NCI-H187 (cell line): ENCODE measurements at places on chromosomes 12 and 14.

- DNase-seq = no peak
These were observed 19.1 kb downstream of the CAMKK2 start for GRCh38 chr12:121277374-121277759.

DNA sequence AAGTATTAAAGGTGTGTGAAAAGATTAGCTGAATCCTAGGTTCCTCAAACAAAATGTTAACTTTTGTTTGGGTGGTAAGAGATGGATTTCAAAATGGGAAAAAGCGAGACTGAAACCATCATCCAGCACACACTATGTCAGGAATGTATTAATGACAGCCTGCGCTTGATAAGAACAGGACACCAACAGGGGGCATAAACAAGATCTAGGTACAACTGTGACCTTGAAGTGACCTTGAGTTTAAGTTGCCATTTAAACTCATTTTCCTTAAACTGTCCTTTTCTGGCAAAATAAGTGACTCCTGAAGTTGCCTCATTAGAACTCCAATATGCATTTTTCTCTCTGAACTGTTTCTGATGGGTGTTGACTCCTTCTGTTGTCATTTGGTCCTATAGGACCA is 17.1 kb downstream of the PRKCH start:
- DNase-seq = no peak

GRCh38 chr12:50024805-50025186 is 498 bp downstream of the RACGAP1 start:
- no peak for DNase-seq

- no peak for DNase-seq
These were observed 26.1 kb upstream of the BHLHE41 start for GRCh38 chr12:26150736-26151450.

GRCh38 chr12:52828591-52829021 is 5.5 kb downstream of the KRT79 start:
- no peak for DNase-seq

- peak; percentile 33 for DNase-seq
These were observed 216.9 kb downstream of the NTF3 start for GRCh38 chr12:5648692-5649359.

- DNase-seq = no peak
These were observed 576.7 kb downstream of the ALG10 start for GRCh38 chr12:34598851-34599529.

DNA sequence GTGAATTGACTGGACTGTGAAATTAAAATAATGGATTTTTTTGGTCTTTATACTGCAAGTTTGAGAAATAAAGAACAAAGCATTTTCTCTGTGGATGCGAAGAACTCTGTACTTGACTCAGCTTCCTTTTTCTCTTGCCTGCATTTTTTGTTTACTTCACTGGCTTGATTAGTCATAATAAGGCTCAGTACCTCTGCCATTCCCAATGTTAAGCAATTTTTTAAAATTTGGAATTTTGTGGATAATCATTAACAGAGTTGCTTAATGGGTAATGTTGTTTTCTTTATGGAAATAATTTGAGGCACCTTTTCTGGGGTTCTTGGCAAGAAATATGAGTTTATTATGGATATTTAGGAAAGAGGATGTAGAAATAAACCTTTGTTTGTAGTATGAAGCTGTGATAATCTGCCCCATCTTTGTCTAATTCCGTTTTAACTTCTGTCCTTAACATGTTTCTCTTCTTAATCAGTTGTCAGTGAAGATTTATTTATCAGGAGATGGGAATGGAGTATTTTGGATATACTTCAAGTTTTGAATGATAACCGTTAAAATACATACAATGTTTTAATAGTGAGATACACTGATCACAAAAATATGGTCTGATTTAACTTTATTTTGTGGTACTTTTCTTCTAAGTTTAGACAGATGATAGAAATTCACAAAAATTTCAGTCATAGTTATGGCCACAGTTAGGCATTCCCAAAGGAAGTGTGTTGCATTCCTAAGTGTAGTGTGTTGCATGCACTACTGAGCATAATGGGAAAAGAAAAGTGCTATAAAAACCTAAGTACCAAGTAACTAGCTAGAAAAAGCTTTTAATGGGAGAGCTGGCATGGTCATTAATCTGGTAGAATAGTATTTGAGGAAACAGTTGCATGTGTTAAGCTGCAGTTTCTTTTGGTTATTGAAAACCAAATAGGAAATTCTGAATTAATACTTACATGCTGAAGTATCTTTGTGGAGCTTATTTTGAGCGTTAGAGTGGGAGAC is 27.7 kb downstream of the WNK1 start:
- no peak for DNase-seq

GRCh38 chr12:8127138-8127537 is 3.7 kb downstream of the CLEC4A start:
- DNase-seq = no peak

DNA sequence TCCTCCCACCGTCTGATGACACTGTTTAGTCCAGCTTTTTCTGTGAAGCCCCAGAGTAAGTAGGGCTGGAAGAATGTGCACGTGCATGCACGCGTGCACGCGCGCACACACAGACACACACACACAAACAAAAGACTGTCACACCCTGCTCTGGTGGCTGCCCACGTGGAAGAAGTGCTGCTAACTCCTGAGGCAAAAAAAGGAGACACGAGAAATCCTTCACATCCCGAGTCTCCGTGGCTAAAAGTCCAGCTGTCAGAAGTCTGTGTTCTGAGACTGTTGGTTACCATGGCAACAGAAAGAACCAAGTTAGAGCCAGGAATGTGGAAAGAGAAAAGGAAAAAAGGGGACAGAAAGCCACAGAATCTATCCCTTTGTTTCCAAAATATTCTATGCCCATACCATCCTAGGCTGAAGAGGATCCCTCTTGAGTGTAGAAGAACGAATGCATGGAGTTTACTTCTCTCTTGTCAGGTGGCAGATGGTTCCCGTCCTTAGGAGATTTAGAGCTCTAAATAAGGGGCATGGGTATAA is 1.6 kb upstream of the C12orf71 start:
- DNase-seq = no peak

DNA sequence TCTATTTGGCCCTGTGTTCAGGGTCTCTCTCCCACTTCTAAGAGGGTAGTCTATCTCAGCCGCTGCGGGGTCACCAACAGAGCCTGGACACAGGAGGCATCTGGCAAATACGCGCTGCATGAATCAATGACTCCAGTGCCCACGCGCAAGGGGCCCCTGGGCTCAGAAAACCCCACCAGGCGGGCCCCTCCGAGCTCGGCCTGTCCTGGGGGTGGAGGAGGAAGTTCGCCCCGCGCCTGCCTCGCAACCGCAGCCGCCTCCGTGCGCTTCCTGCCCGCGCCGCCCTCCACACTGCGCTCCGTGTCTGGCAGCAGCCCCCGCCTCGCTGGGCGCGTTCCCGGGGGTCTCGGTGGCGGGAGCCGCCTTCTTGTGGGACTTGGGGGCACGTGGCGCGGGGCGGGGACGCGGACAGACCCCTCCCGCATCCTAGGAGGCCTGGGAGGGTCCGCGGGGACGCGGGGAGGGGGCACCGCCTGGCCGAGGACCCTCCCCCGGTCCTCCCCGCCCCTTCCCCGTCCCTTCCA is 811 bp upstream of the FBRSL1 start:
- no peak for DNase-seq

GRCh38 chr14:55874785-55875184 is 243.4 kb upstream of the PELI2 start:
- no peak for DNase-seq
